ENCODE measurements at places on chromosomes 2 and 18.

- no peak for DNase-seq
Measured at GRCh38 chr18:8707556-8708300, 2.4 kb downstream of the MTCL1 start.

GRCh38 chr2:217732992-217733391 is 269.8 kb downstream of the TNS1 start:
- no peak for DNase-seq

GRCh38 chr2:109318150-109318948 is 189.3 kb downstream of the SH3RF3 start:
- DNase-seq, result no peak

- no peak for DNase-seq
Measured at GRCh38 chr18:63344918-63345317, 22.1 kb downstream of the KDSR start.

DNA sequence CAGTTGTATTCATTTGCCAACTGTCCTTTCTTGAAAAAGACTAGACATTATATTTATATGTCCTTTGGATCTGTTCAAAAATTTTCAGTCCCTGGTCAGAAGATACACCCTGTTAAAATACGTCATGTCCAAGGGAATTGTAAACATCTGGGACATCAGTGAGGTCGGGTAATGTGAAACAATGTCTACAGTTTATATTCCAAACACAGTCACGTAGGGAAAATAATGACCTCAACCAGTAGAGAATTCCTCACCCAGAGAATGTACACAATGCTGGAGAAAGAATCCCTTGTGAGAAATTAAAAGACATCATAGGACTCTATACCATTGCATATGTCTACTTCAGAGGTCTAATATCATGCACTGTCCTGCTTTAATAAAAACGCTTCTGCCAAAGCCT is 888.0 kb upstream of the CHAC2 start:
- DNase-seq, result no peak

DNA sequence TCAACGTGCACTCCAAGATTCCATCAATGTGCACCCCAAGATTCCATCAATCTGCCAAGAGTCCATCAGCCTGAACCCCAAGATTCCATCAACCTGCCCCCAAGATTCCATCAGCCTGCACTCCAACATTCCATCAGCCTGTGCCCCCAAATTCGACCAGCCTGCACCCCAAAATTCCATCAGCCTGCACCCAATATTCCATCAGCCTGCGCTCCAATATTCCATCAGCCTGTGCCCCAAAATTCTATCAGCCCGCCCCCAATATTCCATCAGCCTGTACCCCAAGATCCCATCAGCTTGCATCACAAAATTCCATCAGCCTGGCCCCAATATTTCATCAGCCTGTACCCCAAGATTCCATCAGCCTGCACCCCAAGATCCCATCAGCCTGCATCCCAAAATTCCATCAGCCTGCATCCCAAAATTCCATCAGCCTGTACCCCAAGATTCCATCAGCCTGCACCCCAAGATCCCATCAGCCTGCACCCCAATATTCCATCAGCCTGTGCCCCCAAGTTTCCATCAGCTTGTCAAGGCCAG is 92.1 kb upstream of the PXDN start:
- no peak for DNase-seq

All from NCI-H1048 (cell line).